Sigmoid colon (tissue), 7 donors: ENCODE measurements at places on chromosomes 1 and 21. TPM values are rescaled to one million over a fixed set of nuclear protein-coding genes. Genes with fewer than 3 reads are reported as not detected.

DNA sequence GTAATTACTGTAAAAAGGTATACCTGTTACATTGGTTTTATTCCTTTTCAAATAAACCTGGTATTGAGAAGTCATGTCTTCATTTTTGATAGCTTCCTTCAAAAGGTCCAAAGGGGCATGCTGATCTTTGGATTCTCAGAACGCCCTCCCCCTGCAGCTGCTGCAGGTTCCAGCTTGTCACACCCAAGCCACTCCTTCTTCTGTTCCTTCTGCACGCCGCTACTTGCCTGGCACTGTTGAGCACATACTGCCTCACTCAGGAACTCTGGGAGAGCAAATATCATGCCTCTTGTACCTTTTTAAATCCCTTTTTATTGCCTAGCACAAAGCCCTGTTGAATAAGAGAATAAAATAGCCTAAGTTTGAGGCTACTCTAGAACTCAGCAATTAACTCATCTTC, 136.9 kb downstream of the BARHL2 start:
- DNase-seq = no peak
- no peaks in the 10 kb centered on the region for H3K4me1 ChIP-seq
- no peak overlapping the region for H3K4me3 ChIP-seq
- H3K27me3 ChIP-seq = no peaks in the 10 kb centered on the region

DNA sequence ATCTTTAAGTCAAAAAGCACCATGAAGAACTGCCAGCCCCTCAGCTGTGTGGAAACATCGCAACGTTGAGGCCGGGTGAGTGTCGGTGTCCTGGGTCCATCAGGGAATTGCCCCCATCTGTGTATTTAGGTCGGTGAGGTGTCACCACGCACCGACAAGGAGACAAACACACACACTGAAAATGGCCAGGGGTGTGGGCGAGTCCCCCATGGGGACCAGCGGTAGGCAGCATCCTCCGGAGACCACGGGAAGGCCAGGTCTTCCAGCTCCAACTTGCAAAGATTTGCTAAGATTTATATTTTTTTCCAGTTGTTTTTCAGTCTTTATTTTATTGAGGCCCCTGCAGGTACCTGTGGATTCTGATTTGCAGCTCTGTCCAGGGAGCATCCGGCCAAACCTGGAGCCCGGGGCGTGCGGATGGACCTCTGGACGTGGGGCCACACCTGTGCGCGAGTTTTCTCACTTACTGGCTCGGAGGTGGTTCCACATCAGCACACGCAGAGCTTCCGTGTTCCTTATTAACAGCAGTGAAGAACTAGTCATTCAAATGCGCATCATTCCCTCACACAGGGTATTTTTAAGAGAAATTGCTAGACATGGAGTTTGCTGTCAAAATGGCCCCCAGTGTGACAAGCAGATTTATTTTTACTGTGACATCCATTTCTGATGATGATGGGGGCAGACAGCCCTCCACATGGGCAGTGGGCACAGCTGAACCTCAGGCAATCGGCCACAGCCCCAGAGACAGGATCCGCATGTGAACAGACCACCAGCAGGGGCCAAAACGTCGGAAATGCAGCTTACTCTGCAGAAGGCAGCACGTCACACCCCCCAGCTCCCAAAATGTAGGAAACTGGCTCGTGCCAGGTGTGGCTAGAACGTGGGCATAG, 17.2 kb upstream of the SLC19A1 start:
- no peaks in the 10 kb centered on the region for H3K36me3 ChIP-seq
- no peaks in the 10 kb centered on the region for H3K27me3 ChIP-seq
- no peak overlapping the region for H3K27ac ChIP-seq
- peak; percentile 57 for DNase-seq

DNA sequence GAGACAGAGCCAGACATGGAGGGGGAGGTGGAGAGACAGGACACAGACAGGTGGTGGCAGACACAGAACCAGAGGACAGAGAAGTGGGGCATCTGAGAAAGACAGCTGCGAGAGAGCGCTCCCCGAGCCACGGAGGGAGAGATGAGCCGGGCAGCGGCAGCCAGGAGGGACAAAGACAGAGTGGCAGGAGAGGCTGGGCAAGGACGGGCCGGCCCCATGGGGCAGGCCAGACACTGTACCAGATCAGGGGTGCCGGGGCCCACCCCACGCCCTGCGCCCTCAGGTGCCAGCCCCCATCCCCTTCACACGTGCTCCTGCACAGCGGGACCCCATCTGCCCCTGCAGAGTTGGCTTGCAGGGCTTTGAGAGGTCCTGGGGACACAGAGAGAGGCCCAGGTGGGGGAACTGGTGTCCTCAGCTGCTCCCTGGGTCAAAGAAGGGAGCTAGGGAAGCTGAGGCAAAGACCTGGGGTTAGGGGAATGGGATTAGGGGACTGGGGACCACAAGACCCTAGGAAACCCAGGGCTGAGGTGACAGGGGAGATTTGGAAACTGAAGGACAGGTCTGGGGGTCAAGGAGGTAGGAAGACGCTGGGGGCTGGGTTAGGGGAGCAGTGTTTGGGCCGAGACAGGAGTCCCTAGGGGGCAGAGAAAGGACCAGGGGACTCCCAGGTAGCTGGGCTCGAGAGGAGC, 643 bp downstream of the FNDC5 start:
- no peak overlapping the region for H3K27ac ChIP-seq
- DNase-seq = no peak
- H3K36me3 ChIP-seq = no peaks in the 10 kb centered on the region
- H3K4me3 ChIP-seq = no peak overlapping the region

DNA sequence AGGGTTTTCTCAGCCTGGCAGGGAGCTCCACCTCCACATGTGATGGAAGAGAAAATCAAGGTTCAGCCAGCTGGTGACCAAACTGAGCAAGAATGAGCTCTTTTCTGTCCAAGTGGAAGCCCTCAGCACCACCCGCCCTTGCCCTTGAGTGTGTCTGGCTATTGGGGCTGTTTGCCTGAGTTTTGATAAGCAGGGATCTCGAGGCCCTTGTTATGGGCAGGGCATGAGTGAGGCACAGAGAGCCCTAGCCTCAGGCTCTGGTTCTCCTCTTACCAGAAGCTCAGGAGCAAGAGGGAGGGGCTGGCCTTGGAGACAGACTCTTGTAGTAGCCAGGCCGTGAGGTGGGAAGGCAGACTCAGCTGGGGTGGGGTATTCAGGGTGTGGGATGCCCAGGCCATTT, 37.5 kb upstream of the ARF1 start:
- no peak overlapping the region for H3K27ac ChIP-seq
- H3K4me1 ChIP-seq = no peaks in the 10 kb centered on the region

The ATF6 gene
- 9.0 TPM for polyA plus RNA-seq

GRCh38 chr1:117930484-117930883, 945 bp downstream of the WDR3 start:
- H3K4me3 ChIP-seq = peak overlapping the region; percentile 68
- H3K27me3 ChIP-seq = no peaks in the 10 kb centered on the region
- no peak for DNase-seq
- no peak overlapping the region for H3K27ac ChIP-seq

- peaks cover 94% of the 10 kb centered on the region for H3K36me3 ChIP-seq
- H3K27me3 ChIP-seq = no peaks in the 10 kb centered on the region
- H3K4me3 ChIP-seq = no peak overlapping the region
- peak overlapping the region; percentile 13 for H3K27ac ChIP-seq
- H3K4me1 ChIP-seq = peaks cover 30% of the 10 kb centered on the region
- no peak for DNase-seq
These were observed 15.6 kb downstream of the ARHGEF2 start for GRCh38 chr1:155962599-155963211.

GRCh38 chr1:115229016-115229415, 109.0 kb downstream of the NGF start:
- no peak overlapping the region for H3K4me3 ChIP-seq
- H3K36me3 ChIP-seq = no peaks in the 10 kb centered on the region
- H3K27me3 ChIP-seq = no peaks in the 10 kb centered on the region
- peaks cover 19% of the 10 kb centered on the region for H3K4me1 ChIP-seq
- no peak for DNase-seq
- no peak overlapping the region for H3K27ac ChIP-seq

GRCh38 chr1:239507826-239508225, 121.5 kb downstream of the CHRM3 start:
- no peak overlapping the region for H3K27ac ChIP-seq
- no peaks in the 10 kb centered on the region for H3K27me3 ChIP-seq
- no peaks in the 10 kb centered on the region for H3K4me1 ChIP-seq
- H3K36me3 ChIP-seq = no peaks in the 10 kb centered on the region
- no peak overlapping the region for H3K4me3 ChIP-seq

The BNIPL gene
- not detected for polyA plus RNA-seq

- H3K27ac ChIP-seq = peak within 1 kb of the TSS; percentile 39
- H3K36me3 ChIP-seq = no peaks in the 10 kb centered on the region
- no peak for DNase-seq
- H3K27me3 ChIP-seq = no peaks in the 10 kb centered on the region
- H3K4me3 ChIP-seq = peak within 1 kb of the TSS; percentile 24
These were observed at the start of the genes ADORA3 and TMIGD3 for GRCh38 chr1:111503585-111504060. ADORA3 (minus strand) TSS chr1:111503633; CDS start chr1:111503354, 279 bp downstream. TMIGD3 (minus strand) TSS chr1:111503633; CDS start chr1:111503354, 279 bp downstream.

DNA sequence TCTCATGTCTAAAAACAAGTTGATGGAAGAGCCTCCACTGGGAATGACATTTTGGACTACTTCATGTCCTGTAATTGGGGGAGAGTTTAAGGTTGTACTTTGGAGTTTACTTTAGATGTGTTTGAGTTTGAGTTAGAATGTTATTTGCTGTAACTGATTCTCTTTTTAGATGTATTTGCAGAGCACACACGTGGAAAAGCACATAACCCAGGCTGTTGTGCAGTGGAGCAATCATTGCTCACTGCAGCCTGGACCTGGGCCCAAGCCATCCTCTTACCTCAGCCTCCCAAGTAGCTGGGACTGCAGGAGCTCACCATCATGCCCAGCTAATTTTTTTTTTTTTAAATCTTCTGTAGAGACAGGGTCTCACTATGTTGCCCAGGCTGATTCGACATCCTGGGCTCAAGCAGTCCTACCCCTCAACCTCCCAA, 36.7 kb upstream of the SH3D21 start:
- H3K4me3 ChIP-seq = no peak overlapping the region
- H3K4me1 ChIP-seq = no peaks in the 10 kb centered on the region
- no peak overlapping the region for H3K27ac ChIP-seq
- no peaks in the 10 kb centered on the region for H3K27me3 ChIP-seq
- no peaks in the 10 kb centered on the region for H3K36me3 ChIP-seq
- no peak for DNase-seq

GRCh38 chr1:150575072-150575489, 4.3 kb downstream of the MCL1 start:
- H3K27me3 ChIP-seq = no peaks in the 10 kb centered on the region
- H3K36me3 ChIP-seq = peaks cover 43% of the 10 kb centered on the region
- peak overlapping the region; percentile 99 for H3K27ac ChIP-seq
- H3K4me1 ChIP-seq = peaks cover 66% of the 10 kb centered on the region

The MATN1 gene
- polyA plus RNA-seq = not detected

GRCh38 chr1:3030663-3031381, 9.6 kb downstream of the ACTRT2 start:
- no peak overlapping the region for H3K27ac ChIP-seq
- H3K27me3 ChIP-seq = peaks cover 9% of the 10 kb centered on the region
- H3K36me3 ChIP-seq = no peaks in the 10 kb centered on the region

DNA sequence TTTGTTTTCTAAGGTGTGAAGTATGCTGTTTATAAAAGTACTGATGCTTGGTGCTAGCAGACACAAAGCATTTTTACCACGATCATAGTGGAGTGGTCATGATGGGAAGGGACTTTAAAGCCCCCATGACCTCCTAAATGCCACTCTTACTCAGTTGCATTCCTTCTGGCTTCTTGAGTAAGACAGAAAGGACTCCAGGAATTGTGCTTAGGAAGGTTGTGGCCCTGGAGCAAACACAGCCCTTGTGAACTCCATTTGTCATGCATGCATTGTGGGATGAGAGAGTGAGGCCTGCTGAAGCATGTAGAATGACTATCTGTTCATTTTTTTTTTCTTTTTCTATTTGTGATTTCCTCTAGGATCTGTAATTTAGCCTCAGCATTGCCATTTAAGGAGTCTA, 34.2 kb downstream of the AK5 start:
- no peaks in the 10 kb centered on the region for H3K36me3 ChIP-seq
- H3K27ac ChIP-seq = no peak overlapping the region
- no peaks in the 10 kb centered on the region for H3K27me3 ChIP-seq
- DNase-seq = no peak
- H3K4me3 ChIP-seq = no peak overlapping the region

GRCh38 chr1:110617589-110617988, 11.4 kb upstream of the KCNA2 start:
- H3K36me3 ChIP-seq = no peaks in the 10 kb centered on the region
- no peak overlapping the region for H3K4me3 ChIP-seq
- H3K27me3 ChIP-seq = peaks cover 3% of the 10 kb centered on the region
- no peaks in the 10 kb centered on the region for H3K4me1 ChIP-seq

- peaks cover 68% of the 10 kb centered on the region for H3K4me1 ChIP-seq
- H3K27me3 ChIP-seq = no peaks in the 10 kb centered on the region
- no peaks in the 10 kb centered on the region for H3K36me3 ChIP-seq
- H3K4me3 ChIP-seq = peak overlapping the region; percentile 9
- peak overlapping the region; percentile 52 for H3K27ac ChIP-seq
These were observed 60.0 kb downstream of the NRIP1 start for GRCh38 chr21:15004721-15005370.

GRCh38 chr1:12255913-12256312, 26.1 kb downstream of the VPS13D start:
- H3K4me3 ChIP-seq = no peak overlapping the region
- H3K36me3 ChIP-seq = peaks cover 42% of the 10 kb centered on the region
- no peaks in the 10 kb centered on the region for H3K4me1 ChIP-seq

- H3K27me3 ChIP-seq = no peaks in the 10 kb centered on the region
- H3K36me3 ChIP-seq = peaks cover 13% of the 10 kb centered on the region
- H3K4me1 ChIP-seq = no peaks in the 10 kb centered on the region
- peak overlapping the region; percentile 24 for H3K4me3 ChIP-seq
- DNase-seq = no peak
These were observed 20.9 kb upstream of the NCMAP start for GRCh38 chr1:24535021-24535424.

DNA sequence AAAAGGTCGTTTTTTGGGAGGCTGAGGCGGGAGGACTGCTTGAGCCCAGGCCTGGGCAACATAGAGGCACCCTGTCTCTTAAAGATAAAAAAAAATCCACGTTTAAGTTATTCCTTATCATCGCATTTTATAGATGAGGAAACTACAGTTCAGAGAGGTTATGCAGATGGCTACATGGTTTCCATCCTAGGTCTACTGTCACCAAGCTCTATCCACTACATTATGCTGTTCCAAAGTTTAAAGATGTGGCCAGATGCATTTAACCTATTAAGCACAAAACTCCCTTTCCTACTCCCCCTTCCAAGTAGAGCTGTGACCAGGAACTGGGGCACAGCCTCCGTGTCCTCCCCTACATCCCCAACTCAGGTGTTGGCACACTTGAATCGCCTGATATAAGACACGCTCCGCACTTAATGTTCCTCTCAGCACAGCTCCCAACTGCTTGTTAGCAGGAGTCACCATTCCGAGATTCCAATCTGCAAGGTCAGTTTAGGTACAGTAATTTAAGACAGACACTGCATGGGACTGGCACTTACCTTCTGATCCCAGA, 1.3 kb downstream of the TAF5L start:
- peak overlapping the region; percentile 90 for H3K27ac ChIP-seq
- DNase-seq = no peak
- H3K36me3 ChIP-seq = no peaks in the 10 kb centered on the region
- no peaks in the 10 kb centered on the region for H3K27me3 ChIP-seq

The HMCN1 gene
- 1.8 TPM for polyA plus RNA-seq

DNA sequence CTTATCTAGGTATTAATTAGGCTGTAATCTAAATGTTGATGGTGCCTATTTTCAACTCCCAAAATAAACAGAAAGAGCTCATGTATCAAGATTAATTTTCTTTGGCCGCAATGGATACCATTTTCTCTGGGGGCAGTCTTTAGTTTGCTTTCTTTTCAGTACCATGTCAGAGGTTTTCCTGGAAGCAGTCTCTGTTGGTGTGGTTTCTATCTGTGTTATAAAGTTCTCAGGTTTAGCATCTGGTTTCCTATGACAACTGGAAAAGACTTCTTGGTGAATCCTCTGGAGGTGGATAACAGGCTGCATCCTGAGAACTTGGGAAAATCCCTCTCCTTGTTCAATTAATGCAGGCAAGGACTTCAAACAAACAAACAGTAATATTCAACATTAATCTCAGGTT, 38.7 kb upstream of the BATF3 start:
- no peak overlapping the region for H3K4me3 ChIP-seq
- no peak overlapping the region for H3K27ac ChIP-seq
- no peaks in the 10 kb centered on the region for H3K4me1 ChIP-seq
- DNase-seq = no peak
- H3K36me3 ChIP-seq = no peaks in the 10 kb centered on the region
